B cell (primary cell): ENCODE measurements at places on chromosomes 1 and 21. TPM values are rescaled to one million over a fixed set of nuclear protein-coding genes. Genes with fewer than 3 reads are reported as not detected.

- no peaks in the 10 kb centered on the region for H3K27me3 ChIP-seq
- H3K4me1 ChIP-seq, result no peaks in the 10 kb centered on the region
- peaks cover 9% of the 10 kb centered on the region for H3K36me3 ChIP-seq
- H3K27ac ChIP-seq, result no peak overlapping the region
- DNase-seq, result no peak
Observed at GRCh38 chr1:229596925-229597699, 28.8 kb downstream of the TAF5L start.

Gene KRTAP21-2
- not detected in 2 replicates for total RNA-seq

Gene VHLL
- 0.49 TPM in 1 of 2 replicates, not detected in the other for total RNA-seq

DNA sequence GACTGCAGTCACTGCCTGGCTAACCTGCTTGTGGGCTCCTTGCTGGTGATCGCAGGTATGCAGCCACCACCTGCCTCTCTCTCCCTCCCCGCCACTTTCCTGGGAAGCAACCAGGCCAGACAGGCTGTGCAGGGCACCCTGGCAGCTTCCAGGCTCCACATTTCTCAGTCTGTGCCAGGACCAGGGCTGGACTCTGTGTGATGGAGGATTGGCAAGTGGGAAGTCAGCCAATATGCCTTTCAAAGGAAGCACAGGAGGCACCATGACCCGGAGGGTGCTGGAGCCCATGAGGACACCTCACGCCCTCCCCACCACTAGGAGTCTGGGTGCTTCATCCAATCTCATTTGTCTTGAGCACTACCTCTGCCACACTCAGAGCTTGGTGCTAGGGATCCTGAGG lies 15.8 kb upstream of the DISP3 start:
- no peak overlapping the region for H3K27ac ChIP-seq
- H3K36me3 ChIP-seq, result no peaks in the 10 kb centered on the region
- H3K27me3 ChIP-seq, result no peaks in the 10 kb centered on the region
- H3K4me3 ChIP-seq, result no peak overlapping the region
- H3K4me1 ChIP-seq, result no peaks in the 10 kb centered on the region
- no peak for DNase-seq

DNA sequence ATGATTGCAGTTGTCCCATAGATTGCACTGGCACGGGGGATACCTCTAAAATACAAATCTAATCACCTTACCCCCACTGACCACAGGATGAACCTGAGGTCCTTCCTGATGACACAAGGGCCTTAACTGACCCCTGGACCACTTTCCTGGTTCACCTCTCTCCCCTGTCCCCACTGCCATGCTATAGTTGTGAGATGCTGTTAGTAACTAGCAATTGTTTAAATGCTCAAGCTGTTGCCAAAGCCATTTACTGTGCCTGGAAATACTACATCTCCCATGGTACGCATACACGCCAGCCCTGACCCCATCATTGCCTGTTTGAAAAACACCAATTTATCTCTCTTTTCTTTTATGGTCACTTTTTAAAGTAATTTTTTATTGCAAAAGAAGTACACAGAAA lies 29.1 kb upstream of the RGS8 start:
- H3K27me3 ChIP-seq, result peaks cover 2% of the 10 kb centered on the region
- DNase-seq, result no peak
- peaks cover 11% of the 10 kb centered on the region for H3K4me1 ChIP-seq
- H3K27ac ChIP-seq, result no peak overlapping the region
- no peak overlapping the region for H3K4me3 ChIP-seq

DNA sequence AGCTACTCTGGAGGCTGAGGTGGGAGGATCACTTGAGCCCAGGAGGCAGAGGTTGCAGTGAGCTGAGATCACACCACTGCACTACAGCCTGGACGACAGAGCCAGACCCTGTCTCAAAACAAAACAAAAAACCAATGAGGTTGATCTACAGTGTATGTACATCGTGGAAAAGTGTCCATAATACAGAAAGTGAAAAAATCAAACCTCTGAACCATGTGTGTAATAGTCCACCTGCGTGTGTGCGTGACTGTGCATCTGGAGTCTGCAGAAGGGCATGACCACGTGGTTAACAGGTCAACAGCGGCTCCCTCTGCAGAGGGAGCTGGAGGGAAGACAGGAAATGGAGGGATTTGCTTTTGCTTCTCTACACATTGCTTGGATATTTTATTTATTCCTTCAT lies 32.4 kb upstream of the ENO1 start:
- no peak for DNase-seq
- no peaks in the 10 kb centered on the region for H3K36me3 ChIP-seq
- no peak overlapping the region for H3K27ac ChIP-seq
- no peaks in the 10 kb centered on the region for H3K4me1 ChIP-seq
- no peak overlapping the region for H3K4me3 ChIP-seq

GRCh38 chr1:24964811-24965570 lies 34.9 kb upstream of the RUNX3 start:
- peak overlapping the region; percentile 10 for H3K4me3 ChIP-seq
- H3K4me1 ChIP-seq, result peaks cover 44% of the 10 kb centered on the region
- peak; percentile 93 for DNase-seq
- H3K27ac ChIP-seq, result peak overlapping the region; percentile 75
- H3K27me3 ChIP-seq, result no peaks in the 10 kb centered on the region
- H3K36me3 ChIP-seq, result no peaks in the 10 kb centered on the region

Gene RHD
- total RNA-seq, result not detected in 2 replicates

DNA sequence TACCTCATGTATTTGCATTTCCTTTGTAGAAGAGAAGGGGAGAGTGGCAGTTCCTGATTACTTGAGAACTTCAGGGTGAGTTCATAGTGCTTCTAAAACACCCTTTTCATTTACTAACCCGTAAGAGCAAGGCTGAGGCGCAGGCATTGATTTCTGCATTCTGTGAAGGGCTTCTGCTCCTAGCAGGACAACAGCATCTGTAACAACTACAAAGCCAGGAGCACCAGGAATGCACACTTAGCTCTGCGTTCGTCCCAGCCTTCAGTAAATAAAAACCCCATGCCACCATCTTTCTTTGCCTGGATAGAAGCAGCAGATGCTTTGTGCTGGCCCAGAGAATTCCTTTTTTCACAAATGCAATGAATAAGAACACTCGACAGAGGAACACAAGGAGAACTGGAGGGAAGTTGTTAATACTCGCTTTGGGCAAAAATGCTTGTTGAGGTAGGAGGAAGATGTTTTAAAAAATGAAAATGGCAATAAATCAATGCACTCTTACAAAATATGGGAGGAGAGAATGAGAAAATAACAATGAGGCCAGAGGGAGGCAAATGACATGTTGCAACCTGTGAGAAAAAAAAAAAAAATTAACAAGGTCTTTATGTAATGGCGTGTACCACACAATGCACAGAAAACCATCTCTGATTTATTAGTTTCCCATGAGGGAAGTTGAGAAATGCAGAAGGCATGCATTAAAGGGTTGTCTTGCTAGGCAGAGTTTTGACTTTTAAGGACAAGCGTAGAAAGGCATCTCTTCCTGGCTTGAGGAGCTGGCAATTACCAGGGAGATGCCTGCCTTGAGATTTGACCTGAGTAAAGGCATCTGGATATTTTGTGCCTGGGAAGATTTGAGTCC lies 418.8 kb downstream of the DISC1 start:
- H3K4me1 ChIP-seq, result no peaks in the 10 kb centered on the region
- no peaks in the 10 kb centered on the region for H3K36me3 ChIP-seq
- DNase-seq, result no peak
- H3K27ac ChIP-seq, result no peak overlapping the region
- no peak overlapping the region for H3K4me3 ChIP-seq

GRCh38 chr1:226821719-226822085 lies 48.7 kb upstream of the PSEN2 start:
- no peaks in the 10 kb centered on the region for H3K36me3 ChIP-seq
- H3K4me1 ChIP-seq, result peaks cover 21% of the 10 kb centered on the region
- H3K4me3 ChIP-seq, result no peak overlapping the region
- DNase-seq, result no peak
- H3K27me3 ChIP-seq, result no peaks in the 10 kb centered on the region
- no peak overlapping the region for H3K27ac ChIP-seq

DNA sequence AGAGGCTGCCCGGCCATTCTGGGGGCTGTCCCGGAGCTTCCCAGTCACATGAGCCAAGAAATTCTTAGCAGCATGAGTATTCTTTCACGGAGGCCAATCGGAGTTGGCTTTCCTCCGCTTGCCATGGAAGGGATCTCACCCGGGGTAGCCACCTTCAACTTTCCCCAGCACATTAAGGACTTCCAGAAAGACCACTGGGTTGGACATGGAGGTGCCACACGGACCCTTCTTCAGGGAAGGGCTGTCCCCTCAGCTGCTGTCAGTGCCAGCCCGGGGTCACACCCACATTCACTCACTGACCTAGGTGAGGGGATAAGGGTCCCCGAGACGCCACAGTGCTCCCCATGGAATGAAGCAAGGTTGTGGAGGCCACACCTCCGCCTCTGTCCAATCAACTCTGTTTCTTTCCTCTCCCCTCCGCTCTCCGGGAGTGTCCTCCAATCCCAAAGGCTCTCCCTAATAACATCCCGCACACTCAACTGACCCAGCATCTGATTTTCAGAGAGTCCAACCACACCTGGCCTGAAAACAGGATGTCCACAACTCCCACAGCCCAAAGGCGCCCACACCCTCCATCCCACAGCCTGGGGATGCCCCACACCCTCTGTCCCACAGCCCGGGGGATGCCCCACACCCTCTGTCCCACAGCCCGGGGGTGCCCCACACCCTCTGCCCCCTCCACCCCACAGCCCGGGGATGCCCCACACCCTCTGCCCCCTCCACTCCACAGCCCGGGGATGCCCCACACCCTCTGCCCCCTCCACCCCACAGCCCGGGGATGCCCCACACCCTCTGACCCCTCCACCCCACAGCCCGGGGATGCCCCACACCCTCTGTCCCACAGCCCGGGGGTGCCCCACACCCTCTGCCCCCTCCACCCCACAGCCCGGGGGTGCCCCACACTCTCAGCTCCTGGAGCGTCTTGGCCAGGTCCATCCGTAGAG lies 19.4 kb downstream of the RSPH1 start:
- H3K27ac ChIP-seq, result no peak overlapping the region
- no peaks in the 10 kb centered on the region for H3K36me3 ChIP-seq
- peaks cover 48% of the 10 kb centered on the region for H3K4me1 ChIP-seq
- H3K27me3 ChIP-seq, result peaks cover 20% of the 10 kb centered on the region
- DNase-seq, result peak; percentile 82

Gene C1orf174
- total RNA-seq, result 33.2 and 35.7 TPM in 2 replicates

Gene FBXO2
- total RNA-seq, result 9.6 and 10.7 TPM in 2 replicates

GRCh38 chr21:28439251-28439650 lies 553.4 kb downstream of the LTN1 start:
- no peaks in the 10 kb centered on the region for H3K36me3 ChIP-seq
- no peak overlapping the region for H3K27ac ChIP-seq
- no peaks in the 10 kb centered on the region for H3K27me3 ChIP-seq
- DNase-seq, result no peak

Gene GABRD
- total RNA-seq, result not detected in 2 replicates

Gene DNASE2B
- total RNA-seq, result not detected in 2 replicates

GRCh38 chr1:227094249-227094966 lies 154.3 kb downstream of the COQ8A start:
- H3K36me3 ChIP-seq, result no peaks in the 10 kb centered on the region
- no peaks in the 10 kb centered on the region for H3K4me1 ChIP-seq
- no peak overlapping the region for H3K4me3 ChIP-seq
- H3K27ac ChIP-seq, result no peak overlapping the region
- no peak for DNase-seq

DNA sequence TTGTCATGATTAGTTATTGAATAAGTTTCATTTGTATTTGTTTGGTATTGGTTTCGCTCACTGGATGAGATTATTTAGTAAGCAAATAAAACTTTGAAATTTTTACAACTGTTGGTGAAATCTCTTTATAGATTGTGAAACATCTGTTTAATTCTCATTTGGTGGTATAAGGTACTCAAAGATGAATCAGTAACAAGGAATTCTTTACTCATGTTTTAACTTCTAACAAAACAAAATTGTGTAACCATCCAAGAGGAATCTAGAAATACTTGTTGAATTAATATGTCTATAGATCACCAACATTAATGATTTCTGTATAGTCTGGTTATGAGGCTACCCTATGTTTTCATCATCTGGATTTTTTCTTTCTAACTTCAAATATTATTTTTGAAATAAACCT lies 62.8 kb upstream of the USP25 start:
- H3K4me3 ChIP-seq, result no peak overlapping the region
- no peak for DNase-seq
- no peaks in the 10 kb centered on the region for H3K36me3 ChIP-seq
- H3K27ac ChIP-seq, result no peak overlapping the region
- H3K4me1 ChIP-seq, result no peaks in the 10 kb centered on the region
- H3K27me3 ChIP-seq, result no peaks in the 10 kb centered on the region

Gene ABCG1
- total RNA-seq, result 27.5 and 31.9 TPM in 2 replicates

DNA sequence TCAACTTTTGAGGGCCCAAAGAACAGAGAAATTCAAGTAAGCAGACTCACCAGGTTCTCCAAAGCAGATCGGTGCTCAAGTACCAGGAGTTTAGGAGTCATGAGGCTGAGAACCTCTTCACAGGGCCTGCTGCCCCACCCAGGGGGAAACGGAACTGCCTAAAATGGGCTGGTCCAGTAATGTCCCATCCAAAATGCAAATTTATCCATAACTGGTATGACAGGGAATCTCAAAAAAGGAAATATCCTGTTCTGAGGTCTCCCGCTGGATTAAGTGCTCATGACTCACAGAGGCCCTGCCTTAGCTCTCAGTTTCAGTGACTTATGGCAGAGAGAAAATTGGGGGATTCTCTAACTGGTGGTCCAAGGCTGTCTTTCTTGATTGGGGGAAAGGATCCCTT lies 9.3 kb downstream of the SPRR2G start:
- no peak overlapping the region for H3K27ac ChIP-seq
- H3K27me3 ChIP-seq, result peaks cover 3% of the 10 kb centered on the region
- no peaks in the 10 kb centered on the region for H3K36me3 ChIP-seq
- no peak overlapping the region for H3K4me3 ChIP-seq

GRCh38 chr1:27807385-27807784 lies 23.2 kb upstream of the PPP1R8 start:
- no peak overlapping the region for H3K27ac ChIP-seq
- no peak for DNase-seq

Gene EXTL1
- 0.12 TPM in 2 replicates for total RNA-seq

Gene S1PR1
- 219 and 225 TPM in 2 replicates for total RNA-seq

Gene ST3GAL3
- total RNA-seq, result 31.4 and 37.4 TPM in 2 replicates

Gene FAM151A
- total RNA-seq, result not detected in 2 replicates

Gene PTPN7
- total RNA-seq, result 16.0 and 16.5 TPM in 2 replicates

DNA sequence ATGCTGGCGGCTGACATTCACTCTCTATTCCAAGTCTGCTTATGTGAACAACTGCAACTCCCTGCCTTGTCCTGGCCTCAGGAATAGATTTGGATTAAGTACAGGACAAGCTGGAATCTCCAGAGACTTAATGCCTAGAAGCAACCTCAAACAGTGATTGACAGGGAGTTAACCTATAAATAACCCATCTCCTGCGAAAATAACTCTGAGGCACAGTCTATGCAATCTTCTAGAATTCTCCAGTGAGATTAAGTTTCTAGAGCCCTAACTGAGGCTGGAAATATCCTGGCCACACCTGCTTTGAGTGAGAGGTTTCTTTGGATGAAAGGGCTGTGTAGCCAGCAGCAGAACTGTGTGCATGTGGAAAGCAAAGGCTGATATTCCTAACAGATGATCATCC lies 25.3 kb upstream of the ATP1A1 start:
- no peak for DNase-seq
- no peaks in the 10 kb centered on the region for H3K4me1 ChIP-seq
- H3K36me3 ChIP-seq, result no peaks in the 10 kb centered on the region

GRCh38 chr1:64318428-64318827 lies 115.0 kb downstream of the UBE2U start:
- DNase-seq, result no peak
- H3K4me3 ChIP-seq, result no peak overlapping the region
- peaks cover 2% of the 10 kb centered on the region for H3K27me3 ChIP-seq
- no peaks in the 10 kb centered on the region for H3K4me1 ChIP-seq

Gene PRKAB2
- 17.1 and 18.3 TPM in 2 replicates for total RNA-seq
